ENCODE measurements at places on chromosomes 5 and 9.

DNA sequence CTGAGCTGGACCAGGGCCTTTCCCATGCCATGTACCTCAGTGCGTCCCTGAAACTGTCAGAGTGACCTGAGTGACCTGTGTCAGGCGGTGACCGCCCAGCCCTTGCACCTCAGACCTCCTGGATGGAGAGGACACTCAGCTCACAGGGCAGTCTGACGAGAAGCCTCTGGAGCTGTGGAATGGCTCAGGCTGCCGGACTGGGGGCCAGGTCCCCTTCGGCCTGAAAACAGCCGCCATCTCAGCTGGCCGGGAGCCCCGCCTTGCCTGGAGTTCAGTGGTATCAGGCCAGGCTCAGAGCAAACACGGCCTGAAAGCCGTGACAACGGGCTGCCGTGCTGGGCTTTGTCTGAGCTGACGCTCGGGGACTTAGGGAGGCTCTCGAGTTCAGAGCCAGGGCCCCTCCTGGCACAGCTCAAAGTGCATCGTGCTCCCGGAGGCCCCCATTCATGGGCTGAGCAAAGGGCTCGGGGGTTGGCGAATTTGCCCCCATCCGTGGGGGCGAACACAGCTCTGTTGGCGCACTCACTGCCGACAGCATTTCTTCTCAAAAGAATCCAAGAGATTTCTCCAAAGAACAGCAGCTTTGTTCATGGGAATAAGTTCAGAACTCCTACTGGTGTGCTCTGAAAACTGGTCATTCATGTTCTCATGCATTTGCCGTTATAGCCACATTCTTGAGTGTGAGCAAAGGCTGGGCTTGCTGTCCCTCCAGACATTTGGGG, 8.4 kb upstream of the SLC9A3 start:
- DNase-seq, result no peak

GRCh38 chr5:115033861-115034260, 135.8 kb downstream of the TRIM36 start:
- DNase-seq, result no peak

DNA sequence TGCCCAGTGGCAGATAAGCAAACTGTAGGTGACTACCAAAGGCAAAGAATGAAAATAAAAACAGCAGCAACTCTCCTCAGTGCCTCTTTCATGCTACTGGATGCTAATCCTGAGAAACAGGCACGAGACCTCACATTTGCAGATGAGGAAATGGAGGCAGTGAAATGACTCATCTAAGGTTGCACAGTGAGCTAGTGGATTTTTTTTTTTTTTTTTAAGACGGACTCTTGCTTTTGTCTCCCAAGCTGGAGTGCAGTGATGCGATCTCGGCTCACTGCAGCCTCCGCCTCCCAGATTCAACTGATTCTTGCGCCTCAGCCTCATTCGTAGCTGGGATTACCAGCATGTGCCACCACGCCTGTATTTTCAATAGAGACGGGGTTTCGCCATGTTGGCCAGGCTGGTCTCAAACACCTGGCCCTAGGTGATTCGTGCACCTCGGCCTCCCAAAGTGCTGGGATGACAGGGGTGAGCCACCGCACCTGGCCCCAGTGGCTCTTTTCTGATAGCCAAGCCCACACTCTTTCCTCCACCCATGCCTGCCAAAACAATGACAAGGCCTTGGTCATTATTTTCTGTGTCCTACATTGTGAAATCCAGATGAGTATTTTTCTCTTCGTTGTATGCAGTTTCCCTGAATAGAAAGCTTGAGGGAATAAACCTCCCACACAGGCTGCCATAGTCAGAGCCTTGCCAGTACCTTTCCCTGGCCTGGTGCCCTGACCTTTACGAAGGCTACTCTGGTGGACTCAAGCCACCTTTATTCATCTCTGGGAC, 19.2 kb downstream of the DOCK2 start:
- DNase-seq, result no peak

DNA sequence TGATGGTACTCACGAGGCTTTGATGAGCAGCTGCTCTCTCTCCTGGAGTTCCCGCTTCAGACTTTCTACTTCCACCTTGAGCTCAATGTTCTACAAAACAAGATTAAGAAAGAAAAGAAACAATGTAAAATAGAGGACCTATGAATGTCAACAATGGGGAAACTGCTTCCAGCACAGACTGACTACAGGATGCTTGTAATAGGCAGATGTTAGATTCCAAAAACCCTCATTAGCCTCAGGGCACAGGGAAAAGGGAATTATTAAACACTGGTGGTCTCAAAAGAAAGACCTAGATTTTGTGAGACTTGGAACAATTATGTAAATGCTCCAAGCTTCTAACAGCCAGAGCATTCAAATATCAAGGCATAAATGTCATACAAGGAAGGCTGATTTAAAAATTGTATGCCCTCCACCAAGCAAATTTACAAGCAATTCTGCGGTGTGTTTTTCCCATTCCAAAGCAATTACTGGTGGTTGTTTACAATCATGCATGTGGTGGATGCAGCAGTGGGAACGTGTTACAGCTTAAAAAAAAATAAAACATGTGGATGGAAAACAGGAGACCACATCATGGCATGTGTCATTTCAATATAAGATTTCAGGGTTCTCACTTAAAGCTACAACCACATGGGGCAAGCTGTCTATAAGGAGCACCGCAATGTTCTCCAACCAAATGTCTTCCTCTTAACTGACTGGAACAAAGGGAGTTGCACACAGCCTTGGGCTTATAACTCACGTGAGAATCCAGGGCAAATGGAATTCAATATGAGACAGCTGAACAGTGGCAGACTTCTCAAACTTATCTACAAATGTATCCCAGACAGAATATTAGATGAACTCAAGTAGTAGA, 34.0 kb downstream of the CDK5RAP2 start:
- DNase-seq, result no peak

- no peak for DNase-seq
These were observed 661.8 kb upstream of the RIOK2 start for GRCh38 chr5:97844797-97845196.

DNA sequence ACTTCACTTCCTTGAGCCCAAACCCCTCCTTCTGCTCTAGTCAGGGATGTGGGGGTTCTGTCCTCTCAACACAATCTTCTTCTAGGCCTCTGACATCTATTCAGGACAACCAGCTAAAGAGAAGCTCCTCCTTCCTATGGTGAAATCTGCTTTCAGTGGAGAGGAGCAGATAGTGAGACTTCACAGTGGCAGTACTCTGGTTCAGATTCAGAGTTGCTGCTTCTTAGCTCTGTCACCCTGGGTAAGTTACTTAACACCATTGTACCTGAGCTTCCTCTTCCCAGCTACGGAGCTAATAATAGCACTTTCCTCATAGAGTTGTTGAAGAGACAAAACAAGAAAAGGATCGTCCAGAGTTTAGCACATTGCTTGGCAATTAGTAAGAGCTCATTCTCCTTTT, 77.3 kb upstream of the LARP1 start:
- no peak for DNase-seq

DNA sequence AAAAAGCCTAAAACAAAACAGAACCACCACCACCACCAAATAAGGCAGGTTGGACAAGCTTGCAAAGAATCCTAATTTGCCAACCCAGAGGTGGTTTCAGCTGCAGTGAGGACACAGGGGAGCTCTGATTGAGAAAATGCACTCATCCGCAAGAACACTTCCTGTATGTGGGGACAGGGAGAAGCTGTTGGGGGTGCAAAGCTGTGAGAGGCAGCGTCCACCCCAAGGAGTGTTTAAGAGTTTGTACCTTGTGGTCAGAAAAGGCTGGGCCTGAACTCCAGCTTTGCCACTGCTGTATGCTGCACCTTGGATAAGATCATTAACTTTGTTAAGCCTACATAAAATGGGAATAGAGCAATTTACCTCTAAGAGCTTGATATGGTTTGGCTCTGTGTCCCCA, 511.7 kb downstream of the BNC2 start:
- DNase-seq, result no peak

- no peak for DNase-seq
These were observed 203.2 kb downstream of the DMRT2 start for GRCh38 chr9:1253064-1253979.

DNA sequence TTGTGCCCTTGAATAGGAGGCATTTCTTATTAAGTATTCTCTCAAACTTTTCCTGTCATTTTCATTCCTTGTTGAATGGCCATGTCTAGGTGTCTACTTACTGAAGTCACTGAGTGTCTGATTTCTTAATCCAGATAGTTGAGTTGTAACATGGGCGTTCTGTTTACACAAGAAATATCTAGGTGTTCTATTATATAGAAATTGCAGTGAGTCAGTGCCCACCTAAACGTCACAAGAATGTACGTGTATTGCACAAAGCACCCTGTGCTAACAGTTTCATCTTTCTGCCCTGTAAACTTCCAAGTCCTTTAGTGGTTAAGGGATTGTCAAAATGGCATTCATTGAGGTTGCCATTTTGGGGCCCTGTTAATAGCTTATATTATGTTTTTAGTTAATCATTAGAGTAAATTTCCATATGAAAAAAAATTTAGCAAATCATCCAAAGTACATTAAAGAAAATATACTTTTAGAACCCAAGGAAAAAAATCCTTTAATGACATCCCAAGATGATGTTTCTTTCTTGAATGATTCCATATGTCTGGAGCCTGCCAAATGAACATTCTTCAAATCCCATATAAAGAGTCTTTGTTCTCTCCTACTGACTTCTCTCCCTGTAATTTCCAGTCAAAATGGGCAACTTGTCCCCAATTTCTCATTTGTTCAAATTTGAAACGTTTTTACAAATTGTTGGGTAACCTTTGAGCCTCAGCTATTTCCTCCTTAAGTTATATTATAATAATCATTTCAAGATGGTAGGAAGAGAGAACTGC, 114.2 kb downstream of the GOLPH3 start:
- no peak for DNase-seq
